NCI-H1436 treated with DMSO at 0.1 percent for 48 hours (cell line): ENCODE measurements at places on chromosomes 5 and 9.
A peak's percentile ranks its signal among the peaks of the same experiment; 100 is the strongest.

- no peak for DNase-seq
Observed at GRCh38 chr5:38370358-38371100, 112.2 kb downstream of the EGFLAM start.

DNA sequence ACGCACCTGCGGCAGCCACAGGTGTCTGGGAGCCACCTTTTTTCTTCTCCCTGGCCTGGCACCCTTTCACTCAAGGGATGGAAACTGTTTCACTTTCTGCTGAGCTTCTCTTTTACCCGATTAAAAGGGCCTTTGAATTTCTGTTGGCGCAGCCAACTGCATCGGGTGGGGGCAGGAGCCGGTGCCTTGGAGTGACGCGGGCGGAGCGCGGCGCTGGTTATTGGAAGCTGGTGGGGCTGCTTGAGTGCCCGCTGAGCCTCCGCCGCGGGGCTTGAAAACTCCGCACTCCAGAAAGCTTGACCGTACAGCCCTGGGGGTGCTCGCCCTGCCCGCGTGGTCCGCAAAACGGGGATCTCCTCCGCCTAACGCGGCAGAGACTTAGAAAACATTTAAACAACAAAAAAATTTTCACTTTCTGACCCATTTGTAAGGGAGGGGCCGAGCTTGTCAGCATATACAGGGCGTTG is 52.0 kb upstream of the TJP2 start:
- peak; percentile 30 for DNase-seq

DNA sequence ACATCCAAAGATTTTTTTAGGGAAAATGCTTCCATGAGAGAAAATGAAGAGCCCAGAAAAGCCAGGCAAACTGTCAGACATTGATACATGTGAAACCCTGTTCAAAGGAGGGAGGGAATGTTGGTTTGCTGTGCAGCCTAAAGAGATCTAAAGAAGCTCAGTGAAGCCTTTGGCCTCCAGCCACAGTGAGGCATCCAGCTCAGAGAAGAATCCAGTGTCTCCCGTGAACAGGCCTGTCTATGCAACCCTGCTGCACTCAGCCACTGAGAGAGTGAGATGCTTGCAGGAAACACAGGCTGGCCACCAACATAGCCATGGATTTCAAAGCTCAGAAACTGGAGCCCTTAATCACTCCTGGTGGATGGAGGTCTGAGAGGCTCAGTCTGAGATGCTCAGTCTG is 171.4 kb upstream of the PLCXD3 start:
- DNase-seq = no peak

- no peak for DNase-seq
Observed at GRCh38 chr5:156552855-156553358, 225.9 kb downstream of the SGCD start.

DNA sequence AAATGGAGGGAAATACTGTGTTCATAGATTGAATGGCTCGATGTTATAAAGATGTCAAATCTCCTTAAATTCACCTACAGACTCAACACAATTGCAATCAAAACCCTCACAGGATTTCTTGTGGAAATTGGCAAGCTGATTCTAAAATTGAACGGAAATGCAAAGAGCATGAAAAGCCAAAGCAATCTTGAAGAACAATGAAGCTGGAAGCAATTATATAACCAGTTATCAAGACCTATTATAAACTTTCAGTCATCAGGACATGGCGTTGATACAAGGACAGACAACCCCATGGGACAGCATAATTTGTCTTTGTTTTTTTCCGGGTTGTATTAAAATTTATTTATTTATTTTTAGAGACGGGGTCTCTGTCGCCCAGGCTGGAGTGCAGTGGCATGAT is 53.5 kb upstream of the OTULINL start:
- no peak for DNase-seq

DNA sequence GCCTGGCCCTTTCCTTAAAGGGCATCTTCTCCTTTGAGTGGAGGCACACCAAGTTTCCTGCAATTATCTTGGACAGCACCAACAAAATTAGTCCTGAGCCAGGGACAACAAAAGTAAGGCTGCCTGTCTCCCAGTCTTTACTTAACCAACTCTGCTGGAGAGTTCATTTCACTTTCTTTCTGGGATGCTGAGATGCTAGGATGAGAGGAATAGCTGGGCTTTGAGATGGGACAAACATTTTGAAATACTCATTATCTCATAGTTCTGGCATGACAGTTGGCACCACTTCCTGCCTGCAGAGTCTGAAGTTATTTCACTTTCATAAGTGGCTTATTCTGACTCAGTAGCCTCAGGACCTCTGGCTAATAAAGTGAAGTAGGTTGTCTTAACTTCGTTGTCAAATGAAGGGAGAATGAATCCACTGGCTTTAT is 157.0 kb downstream of the C9orf152 start:
- no peak for DNase-seq

- DNase-seq = no peak
Observed at GRCh38 chr5:177362292-177362609, 4.5 kb downstream of the RGS14 start.

GRCh38 chr5:151162776-151163175 is 5.2 kb upstream of the ANXA6 start:
- no peak for DNase-seq

DNA sequence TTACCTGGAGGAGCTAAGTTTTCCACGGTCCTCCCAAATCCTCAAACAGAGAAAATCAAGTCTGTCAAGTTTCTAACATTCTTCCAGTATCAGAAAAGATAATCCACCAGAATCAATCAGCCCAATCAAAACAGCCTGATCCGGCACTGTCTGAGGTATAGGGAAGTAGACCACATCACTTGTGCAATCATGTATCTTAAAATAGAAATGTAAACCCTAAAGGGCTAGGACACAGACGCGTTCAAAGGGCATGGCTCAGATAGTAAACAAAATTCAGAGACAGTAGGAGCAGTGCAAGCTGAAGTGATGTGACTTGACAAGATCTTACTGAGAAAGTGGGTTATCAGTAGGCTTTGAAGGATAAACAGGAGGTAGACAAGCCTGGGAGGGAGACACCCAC is 252.4 kb upstream of the DAPK1 start:
- DNase-seq = no peak

DNA sequence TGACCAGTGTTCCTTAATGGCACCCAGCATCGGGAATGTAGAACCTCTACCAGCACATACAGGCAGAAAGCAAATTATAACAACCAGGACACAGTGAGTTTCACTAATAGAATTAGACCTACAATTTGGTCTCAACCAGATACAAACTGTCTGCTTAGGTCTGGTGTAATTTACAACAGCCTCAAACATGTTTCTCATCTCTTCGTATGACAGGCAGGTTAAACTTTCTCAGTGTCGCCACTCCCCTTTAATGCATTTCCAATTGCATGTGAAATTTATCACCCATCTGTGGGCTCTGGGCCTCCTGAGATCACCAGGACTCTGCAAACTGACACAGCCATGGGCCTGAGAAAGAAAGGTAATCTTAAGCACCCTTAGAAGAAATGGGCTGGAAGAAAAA is 218.7 kb downstream of the DCP2 start:
- DNase-seq = no peak

GRCh38 chr5:153318556-153318955 is 171.9 kb upstream of the GRIA1 start:
- no peak for DNase-seq

- DNase-seq = no peak
Observed at GRCh38 chr5:171646102-171647042, 139.2 kb upstream of the SMIM23 start.

- DNase-seq = no peak
Observed at GRCh38 chr5:18375641-18376040, 741.4 kb downstream of the TAF11L14 start.

GRCh38 chr5:6701491-6701890 is 11.7 kb upstream of the TENT4A start:
- no peak for DNase-seq

DNA sequence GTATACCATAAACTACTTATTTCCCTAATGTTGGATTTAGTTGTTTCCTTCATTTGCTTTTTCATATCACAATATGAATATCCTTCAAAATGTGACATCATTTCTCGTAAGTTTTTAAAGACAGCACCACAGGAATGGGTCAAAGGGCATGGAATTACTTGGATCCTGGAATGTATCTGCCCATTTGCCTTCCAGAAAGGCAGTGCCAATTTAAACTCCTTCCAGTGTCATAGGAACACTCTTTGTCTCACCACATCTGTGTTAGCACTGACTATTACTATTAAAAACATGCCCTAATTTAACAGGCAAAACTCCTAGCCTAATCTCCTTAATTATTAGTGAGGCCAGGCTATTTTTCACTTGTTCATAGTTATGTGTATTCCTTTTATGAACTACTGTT is 58.0 kb downstream of the SPTLC1 start:
- DNase-seq = no peak

DNA sequence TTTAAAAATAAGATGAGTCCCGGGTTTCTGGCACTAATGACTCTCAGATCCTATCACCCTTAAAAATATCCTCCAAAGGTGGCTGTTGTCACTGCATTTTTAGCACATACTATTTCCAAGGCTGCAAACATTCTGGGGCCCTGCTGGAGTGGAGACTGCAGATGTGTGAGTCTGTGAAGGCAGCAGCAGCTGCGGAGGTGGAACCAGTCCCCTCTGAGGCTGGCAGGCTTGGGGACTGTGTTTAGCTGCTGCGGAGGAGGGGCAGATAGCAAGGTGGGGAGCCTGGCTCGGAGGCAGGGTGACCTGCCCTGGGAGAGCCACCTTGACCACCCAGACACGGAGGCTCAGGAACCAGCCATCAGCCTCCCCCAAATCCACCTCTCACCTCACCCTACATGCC is 77.0 kb downstream of the C5orf15 start:
- no peak for DNase-seq

DNA sequence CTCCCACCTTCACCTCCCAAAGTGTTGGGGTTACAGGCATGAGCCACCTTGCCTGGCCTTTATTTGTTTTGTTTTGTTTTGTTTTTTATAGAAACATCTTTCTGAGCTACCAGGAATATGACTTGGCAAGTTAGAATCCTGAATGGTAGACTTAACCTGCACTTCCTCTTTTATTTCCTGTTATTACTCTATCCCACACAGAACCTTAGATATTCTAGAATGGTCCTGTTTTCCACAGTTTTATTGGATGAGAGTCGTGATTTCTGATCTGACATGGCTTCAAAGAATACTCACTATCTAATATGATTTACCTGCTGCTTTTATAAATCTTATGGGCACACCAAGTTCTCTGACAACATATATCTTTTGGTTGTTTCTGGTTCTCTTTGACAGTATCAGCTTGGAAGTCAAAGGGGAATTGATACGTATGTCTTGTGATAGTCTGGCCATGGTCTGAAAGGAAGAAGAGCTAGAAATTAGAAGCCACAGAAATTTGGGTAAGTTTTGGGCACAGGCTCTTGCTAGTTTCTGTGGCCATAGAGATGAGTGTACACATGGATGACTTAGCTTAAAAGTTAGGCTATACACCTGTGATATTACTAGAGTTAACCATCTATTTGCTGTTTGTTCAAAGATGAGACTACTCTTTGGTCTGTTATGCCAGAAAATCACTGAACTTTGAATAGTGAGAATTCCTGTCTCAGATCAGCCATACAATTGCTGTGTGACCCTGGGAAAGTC is 4.7 kb upstream of the PANK3 start:
- no peak for DNase-seq

DNA sequence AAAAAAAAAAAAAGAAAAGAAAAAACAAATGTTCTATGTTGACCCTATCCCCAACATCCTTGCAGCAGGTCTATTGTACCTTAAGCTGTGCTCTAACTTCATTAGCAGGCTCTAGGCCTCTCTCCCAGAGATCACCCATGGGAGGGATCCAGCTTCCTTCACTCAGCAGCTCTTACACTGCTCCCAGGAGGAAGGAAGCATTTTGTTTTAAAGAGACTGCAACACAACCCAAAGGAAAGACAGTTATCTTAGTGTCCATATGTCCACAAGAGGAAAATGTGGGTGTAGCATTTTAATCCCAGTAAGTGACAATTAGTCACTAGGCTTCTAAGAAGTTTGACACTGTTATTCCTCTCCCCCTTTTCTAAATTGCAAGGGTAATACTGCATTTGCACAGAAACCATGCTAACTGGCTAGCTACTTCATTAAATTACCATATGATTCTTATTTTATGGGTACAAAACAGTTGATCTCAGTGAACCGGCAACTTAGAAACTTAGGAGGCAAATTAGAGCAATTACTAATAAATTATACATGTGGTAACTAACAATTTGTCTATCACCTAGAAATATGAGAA is 58.8 kb downstream of the MARCHF3 start:
- no peak for DNase-seq

DNA sequence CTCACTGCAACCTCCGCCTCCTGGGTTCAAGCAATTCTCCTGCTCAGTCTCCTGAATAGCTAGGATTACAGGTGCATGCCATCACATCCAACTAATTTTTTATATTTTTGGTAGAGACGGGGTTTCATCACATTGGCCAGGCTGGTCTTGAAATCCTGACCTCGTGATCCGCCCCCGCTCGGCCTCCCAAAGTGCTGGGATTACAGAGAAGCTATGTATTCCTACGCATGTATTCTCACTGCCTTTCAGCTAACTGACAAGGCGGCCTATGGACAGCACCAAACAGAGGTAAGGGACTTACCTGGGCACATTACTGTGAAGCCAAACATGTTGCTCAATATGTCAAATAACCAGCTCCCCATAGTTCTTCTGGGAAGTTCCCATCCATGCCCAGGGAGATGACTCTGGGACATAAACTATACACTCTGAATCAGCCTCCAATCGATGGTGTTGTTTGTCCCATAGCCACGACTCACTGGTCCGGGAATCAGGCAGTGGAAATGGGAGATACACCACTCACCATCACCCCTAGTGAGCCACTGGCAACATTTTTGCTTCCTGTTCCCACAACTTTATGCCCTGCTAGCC is 114.6 kb downstream of the SYK start:
- DNase-seq = no peak

DNA sequence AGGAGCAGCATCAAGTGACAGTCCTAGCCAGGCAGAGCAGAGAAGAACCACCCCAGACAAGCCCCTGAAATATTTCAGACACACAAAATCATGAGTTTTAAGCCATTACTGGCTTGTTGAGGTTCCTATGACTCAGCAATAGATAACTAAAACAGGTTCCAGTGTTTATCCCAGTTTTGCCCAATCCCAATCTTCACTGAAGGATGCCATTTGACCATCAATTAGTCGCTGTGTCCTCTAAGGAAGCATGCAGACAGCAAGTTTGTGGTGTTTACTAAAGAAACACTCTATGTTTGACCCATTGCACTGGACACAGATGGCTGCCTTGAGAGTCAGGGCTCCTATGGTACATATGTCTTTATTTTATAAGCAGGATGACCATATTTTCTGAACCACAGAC is 186.7 kb downstream of the SYK start:
- no peak for DNase-seq
